ENCODE measurements at places on chromosomes 7 and 10. TPM values are rescaled to one million over a fixed set of nuclear protein-coding genes. Genes with fewer than 3 reads are reported as not detected.
A peak's percentile ranks its signal among the peaks of the same experiment; 100 is the strongest.

RSBN1L gene
- total RNA-seq = 21.4 TPM

- DNase-seq = peak; percentile 56
- no peaks in the 10 kb centered on the region for H3K27me3 ChIP-seq
- no peak overlapping the region for H3K4me3 ChIP-seq
- H3K27ac ChIP-seq = peak overlapping the region; percentile 87
- no peaks in the 10 kb centered on the region for H3K36me3 ChIP-seq
These were observed 94.9 kb upstream of the KCNIP2 start for GRCh38 chr10:101938305-101939007.

MRM2 gene
- total RNA-seq = 21.4 TPM

- H3K4me3 ChIP-seq = no peak overlapping the region
- H3K36me3 ChIP-seq = no peaks in the 10 kb centered on the region
- DNase-seq = no peak
These were observed 18.9 kb downstream of the TWIST1 start for GRCh38 chr7:19098510-19098909.

- H3K4me3 ChIP-seq = no peak overlapping the region
- peaks cover 19% of the 10 kb centered on the region for H3K4me1 ChIP-seq
- DNase-seq = no peak
- H3K27me3 ChIP-seq = no peaks in the 10 kb centered on the region
These were observed 182.6 kb downstream of the TCF7L2 start for GRCh38 chr10:113132591-113133121.

CHN2 gene
- total RNA-seq = under 0.01 TPM

DNA sequence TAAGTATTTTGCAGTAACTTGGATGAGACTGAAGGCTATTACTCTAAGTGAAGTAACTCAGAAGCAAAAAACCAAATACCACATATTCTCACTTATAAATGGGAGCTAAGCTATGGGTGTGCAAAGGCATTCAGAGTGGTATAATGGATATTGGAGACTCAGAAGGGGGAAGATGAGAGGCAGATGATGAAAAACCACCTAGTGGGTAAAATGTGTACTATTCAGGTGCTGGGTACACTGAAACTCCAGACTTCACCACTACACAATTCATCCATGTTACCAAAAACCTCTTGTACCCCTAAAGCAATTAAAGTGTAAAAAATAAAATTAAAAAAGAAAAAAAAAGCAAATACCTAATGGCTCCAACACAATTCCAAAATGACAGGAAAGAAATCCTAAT, 351.7 kb downstream of the NXPH1 start:
- no peaks in the 10 kb centered on the region for H3K36me3 ChIP-seq
- no peaks in the 10 kb centered on the region for H3K27me3 ChIP-seq
- no peak overlapping the region for H3K4me3 ChIP-seq

PCGF5 gene
- 99.2 TPM for total RNA-seq
